Caudate nucleus (tissue), 63 donors: ENCODE measurements at places on chromosomes 2 and 18.

- no peak for DNase-seq
Measured at GRCh38 chr2:42651057-42651456, 82.6 kb downstream of the MTA3 start.

DNA sequence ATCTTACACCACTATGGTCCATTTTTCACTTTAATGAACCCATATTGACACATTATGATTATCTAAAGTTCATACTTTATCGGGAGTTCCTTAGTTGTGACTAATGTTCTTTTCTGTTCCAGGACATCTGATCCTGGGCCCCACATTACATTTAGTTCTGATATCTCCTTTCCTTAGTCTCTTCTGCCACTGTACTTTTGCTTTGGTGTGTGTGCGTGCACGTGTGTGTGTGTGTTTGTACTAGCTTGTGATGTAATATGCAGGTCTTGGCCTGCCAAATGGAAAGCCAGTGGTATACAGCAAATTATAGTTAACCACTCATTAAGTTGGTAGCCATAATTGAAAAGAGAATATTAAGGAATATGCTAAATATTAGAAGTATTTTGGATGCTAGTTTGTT, 88.0 kb downstream of the CDC42EP3 start:
- DNase-seq: no peak

- DNase-seq: no peak
Measured at GRCh38 chr2:63993871-63994270, 25.4 kb downstream of the VPS54 start.

- DNase-seq: no peak
Measured at GRCh38 chr2:72037261-72037666, 110.4 kb downstream of the CYP26B1 start.

DNA sequence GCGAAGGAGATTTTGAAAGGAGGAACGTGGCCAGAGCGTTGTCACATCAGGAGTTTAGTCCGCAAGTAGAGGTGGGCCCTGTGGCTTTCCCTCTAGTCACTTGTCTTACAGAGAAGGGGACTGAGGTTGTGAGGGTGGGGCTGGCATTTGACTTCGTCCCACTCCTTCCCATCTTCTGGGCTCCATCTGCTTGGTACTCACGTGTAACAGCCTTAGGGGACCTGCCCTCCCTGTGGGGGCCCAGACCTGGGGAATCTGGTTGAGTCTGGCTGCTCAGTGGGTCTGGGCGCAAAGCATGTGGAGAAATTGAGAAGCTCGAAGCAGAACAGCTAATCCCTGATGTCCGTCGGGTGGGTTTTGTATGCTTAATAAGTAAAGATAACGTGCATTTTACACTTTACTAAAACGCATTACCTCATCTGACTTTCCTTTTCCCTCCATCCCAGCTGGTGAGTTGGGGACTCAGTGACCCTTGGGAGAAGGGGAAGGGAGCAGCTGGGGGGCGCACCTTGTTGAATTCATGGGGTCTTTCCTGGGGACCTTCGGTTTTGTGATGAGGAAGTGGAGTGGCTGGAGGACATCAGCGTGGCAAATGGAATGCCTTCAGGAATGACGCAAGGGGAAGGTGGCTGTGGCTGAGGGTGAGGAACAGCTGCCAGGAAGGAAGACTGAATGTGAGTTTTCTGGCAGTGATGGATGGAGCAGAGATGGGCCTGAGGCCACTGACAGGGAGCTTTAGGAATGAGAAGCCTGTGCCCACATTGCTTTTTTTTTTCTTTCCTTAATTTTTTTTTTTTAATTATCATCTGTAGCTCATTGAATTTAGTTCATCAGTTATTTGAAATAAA, 44.8 kb downstream of the ASAP2 start:
- no peak for DNase-seq

- no peak for DNase-seq
Measured at GRCh38 chr2:17538022-17538843, 2.3 kb upstream of the VSNL1 start.

GRCh38 chr2:8985561-8986326, 17.7 kb downstream of the MBOAT2 start:
- DNase-seq: no peak

- DNase-seq: no peak
Measured at GRCh38 chr2:197200051-197200761, 110.4 kb downstream of the ANKRD44 start.

DNA sequence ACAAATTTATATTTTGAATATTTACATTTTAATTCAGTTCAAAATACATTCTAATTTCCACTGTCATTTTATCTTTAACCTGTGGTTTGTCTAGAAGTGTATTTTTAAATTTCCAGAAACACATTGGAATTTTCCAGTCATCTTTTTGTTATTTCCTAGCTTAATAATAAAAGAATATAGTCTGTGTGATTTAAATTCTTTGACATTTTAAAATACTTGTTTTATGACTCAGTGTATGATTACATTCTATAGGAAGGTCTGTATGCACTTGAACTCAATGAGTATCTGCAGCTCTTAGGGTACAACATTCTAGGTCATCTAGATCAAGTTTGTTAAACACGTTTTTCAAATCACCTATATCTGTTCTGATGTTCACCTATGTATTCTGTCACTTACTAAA, 88.3 kb upstream of the MBOAT2 start:
- DNase-seq: no peak

DNA sequence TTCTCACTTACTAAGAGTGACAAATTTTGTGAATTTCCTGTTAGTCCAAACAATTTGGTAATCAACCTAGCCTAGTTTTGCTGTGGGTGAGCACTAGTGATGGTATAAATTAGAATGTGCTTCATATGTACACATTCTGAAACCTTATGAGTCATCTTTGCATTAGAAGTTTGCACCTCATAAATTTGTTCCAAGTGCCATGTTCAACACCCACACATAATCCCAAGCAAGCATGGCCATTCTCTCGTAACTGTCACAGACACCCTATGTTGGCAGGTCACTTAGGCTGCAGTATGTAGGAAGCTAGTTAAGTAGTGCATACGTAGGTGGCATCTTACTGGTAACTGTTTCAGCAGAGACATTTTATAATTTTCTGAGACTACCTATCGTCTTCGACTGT, 46.9 kb downstream of the NAB1 start:
- DNase-seq: no peak

GRCh38 chr2:152617456-152618192, 99.6 kb downstream of the PRPF40A start:
- no peak for DNase-seq

- no peak for DNase-seq
Measured at GRCh38 chr2:55000341-55000740, 49.9 kb downstream of the RTN4 start.

DNA sequence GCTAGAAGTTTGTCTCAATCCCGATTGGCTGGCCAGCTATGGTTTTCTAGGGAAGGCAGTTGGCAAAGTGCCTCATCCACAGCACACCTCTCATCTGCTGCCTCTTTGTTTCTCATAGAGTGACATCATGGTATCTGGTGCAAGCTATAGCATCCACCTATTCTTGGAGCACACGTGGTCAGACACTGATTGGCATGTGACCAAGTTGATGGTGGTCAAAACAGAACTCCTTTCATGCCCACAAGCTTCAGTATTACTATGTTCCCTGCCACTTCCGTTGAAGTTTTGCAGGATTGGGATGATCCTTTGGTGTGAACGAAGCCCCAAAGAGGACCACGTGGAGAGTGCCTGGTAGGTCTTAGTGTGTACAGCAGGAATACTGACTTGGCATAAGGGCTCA, 28.8 kb downstream of the TTC32 start:
- DNase-seq: no peak

DNA sequence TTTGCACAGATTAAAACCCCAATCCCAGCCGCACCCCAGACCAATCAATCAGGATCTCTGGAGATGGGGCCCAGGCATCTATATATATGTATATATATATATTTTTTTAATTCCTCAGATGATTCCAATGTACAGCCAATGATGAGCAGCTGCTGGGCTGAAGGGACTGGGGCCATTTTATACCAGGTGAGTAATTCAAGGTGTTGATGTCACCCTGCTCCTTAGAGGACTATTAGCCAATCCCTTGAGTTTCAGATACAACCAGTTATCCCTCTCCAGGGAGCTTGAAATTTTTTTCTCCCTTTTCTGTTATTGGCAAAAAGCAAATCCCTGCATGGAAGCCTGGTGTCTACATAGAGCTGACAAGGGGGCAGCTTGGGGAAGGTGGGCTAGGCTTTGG, 59.8 kb downstream of the MCFD2 start:
- DNase-seq: no peak

GRCh38 chr2:172374318-172375240, 52.8 kb upstream of the ITGA6 start:
- no peak for DNase-seq

GRCh38 chr2:111172666-111173065, 52.0 kb downstream of the BCL2L11 start:
- no peak for DNase-seq

GRCh38 chr18:26621161-26622026, 73.0 kb upstream of the KCTD1 start:
- DNase-seq: no peak

GRCh38 chr18:69250305-69251151, 150.2 kb upstream of the DOK6 start:
- DNase-seq: no peak

- no peak for DNase-seq
Measured at GRCh38 chr2:55087936-55088335, 37.7 kb upstream of the RTN4 start.

DNA sequence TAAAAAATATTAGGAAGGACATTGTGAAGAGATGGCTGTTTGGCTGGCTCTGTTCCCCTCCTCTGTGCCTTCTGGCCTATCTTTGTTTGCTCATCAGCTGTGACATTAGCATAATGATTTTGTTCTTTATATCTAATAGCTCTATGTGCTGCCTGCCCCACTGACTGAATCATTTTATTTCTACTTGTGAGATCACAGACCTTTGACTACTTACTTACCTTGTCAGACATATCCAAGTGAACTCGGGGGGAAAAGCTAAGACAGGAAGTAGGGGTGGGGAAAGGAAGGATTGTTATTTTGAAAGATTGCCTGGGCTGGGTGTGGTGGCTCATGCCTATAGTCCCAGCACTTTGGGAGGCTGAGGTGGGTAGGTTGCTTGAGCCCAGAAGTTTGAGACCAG, 104.2 kb downstream of the ASAP2 start:
- DNase-seq: no peak

GRCh38 chr2:84022810-84023431, 436.2 kb downstream of the SUCLG1 start:
- no peak for DNase-seq

GRCh38 chr2:234593636-234594035, 96.8 kb upstream of the ARL4C start:
- no peak for DNase-seq

GRCh38 chr2:60364491-60364890, 189.0 kb downstream of the BCL11A start:
- no peak for DNase-seq

DNA sequence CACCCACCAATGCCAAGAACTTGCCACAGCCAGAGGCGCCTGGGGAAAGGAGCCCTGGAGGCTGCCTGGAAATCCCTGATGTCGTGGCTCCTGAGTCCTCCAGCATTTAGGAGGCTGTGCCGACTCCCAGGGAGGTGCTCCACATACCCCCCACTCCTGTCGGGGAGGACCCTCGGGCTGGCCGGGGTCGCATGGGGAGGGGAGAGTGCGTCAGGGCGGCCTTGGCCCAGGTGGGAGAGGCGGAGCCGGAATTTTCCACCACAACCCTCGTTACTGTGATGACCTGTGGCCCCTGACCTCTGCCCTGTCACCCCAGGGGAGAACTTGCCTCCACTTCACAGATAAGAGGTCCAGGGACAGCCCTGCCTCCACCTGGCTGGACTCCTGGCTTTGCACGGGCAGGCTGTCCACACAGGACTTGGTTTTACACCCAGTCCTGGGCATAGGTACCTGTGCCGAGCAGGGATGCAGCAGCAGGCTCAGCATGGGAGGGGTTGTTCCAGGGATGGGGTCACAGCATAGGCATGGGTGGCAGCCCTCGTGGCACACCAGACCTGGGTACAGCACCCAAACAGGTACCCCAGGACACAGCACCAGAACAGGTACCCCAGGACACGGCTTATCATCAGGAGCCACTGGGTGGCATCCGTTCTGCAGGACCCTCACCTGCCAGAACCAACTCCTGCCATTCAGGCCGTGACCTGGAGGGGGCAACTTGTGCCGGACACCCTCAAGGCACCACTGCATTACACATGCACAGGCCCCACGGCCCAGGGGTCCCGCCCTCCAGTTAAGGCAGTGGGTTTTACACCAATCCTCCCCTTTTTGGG, 12.3 kb upstream of the AGXT start:
- DNase-seq: no peak

GRCh38 chr18:13630716-13631268, 95.6 kb downstream of the FAM210A start:
- DNase-seq: no peak

- DNase-seq: no peak
Measured at GRCh38 chr2:162769066-162769465, 69.5 kb downstream of the KCNH7 start.

GRCh38 chr2:111618226-111618977, 265.6 kb downstream of the ANAPC1 start:
- DNase-seq: no peak

DNA sequence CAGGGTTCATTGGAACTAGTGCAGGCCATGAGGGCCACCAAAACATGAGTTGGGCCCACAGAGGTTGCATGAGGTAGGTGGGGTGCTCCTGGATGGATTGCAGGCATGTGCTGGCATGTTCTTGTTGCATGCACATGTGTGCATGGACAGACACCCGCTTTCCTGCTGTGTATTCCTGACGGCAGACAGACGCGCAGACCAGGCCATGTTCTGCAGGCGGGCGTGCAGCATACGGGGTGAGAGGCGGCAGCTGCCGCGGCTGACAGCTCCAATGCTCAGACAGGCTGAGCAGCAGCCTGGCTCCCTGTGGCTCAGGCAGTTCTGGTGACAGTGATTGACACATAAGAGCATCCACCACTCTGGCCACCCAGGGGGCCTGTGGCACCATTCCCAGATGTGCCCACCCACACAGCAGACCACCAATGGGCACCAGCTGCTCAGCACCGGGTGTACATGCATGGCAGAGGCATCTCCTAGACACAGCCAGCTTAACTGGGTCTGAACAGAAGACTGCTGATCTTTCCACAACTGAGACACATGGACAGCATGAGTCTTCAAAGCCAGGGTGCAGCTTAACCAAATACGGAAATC, 21.2 kb downstream of the HS1BP3 start:
- DNase-seq: no peak

DNA sequence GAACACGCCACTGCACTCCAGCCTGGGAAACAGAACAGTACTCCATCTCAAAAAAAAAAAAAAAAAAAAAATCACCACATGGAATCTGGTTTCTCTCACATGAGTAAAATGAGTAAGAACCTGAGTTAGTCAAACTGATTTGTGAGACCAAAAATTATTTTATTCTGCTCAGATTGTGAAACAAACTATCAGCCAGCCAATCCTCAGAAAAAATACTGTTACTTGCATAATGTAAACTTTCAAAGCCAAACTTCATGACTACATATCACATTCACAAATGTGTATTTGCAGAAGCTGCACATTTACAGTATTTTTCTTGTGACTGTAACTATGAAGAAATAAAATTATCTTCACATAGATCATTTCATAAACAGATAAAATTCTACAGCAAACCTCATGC, 23.2 kb downstream of the SUMO1 start:
- DNase-seq: no peak
